ENCODE measurements at places on chromosomes 2 and 18.
A peak's percentile ranks its signal among the peaks of the same experiment; 100 is the strongest.

DNA sequence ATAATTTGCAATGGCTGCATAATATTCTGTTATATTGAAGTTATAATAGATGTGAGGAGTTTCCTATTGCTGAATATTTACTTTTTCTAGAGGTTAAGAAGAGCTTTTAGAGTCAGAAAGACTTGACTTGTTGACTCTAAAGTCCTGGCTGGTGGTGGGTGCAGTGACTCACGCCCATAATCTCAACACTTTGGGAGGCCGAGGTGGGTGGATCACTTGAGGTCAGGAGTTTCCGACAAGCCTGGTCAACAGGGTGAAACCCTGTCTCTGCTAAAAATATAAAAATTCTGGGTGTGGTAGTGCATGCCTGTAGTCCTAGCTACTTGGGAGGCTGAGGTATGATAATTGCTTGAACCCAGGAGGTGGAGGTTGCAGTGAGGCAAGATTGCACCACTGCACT is 33.9 kb upstream of the ATIC start:
- DNase-seq: no peak

GRCh38 chr2:236848501-236848900 is 237.2 kb upstream of the COPS8 start:
- no peak for DNase-seq

DNA sequence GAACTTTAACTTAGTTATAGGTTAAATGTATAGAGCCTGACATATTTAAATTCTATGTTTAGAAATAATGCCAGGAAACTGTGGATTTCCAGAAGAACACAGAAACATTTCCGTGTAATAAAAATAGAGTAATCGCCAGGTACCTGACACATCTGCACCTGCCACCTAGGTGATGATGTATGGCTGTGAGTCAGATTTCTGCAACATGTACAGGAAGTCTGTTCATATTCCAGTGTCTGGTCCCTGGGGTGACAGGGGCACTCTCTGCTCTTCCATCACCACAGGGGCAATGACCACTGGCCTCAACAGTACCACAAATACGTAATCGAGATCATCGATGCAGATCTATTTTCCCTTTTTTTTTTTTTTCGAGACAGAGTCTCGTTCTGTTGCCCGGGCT is 101.1 kb upstream of the LPIN2 start:
- DNase-seq: no peak

DNA sequence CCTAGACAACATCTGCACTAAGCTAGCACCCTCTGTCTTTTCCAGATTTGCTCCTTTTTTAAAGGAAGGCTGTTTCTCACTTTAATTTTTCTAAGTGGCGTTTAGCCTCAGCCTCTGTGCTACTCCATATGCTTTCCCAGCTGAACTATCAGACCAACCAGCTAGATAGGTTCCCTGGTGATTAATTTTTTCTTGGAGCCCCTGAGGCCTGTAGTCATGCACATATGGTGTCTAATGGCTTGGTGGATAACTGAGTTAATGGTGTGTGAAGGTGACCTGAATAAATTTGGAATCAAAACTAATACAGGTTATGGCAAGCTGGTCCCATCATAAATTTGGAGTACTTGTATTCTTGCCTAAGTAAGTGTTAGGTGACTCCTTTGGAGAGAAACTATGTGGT is 135.5 kb downstream of the MGAT5 start:
- DNase-seq: no peak

GRCh38 chr2:144826105-144826504 is 306.2 kb upstream of the ZEB2 start:
- DNase-seq: no peak

GRCh38 chr2:201839727-201840126 is 33.4 kb downstream of the CDK15 start:
- peak; percentile 84 for DNase-seq

GRCh38 chr2:36480636-36481035 is 117.3 kb downstream of the FEZ2 start:
- peak; percentile 46 for DNase-seq

DNA sequence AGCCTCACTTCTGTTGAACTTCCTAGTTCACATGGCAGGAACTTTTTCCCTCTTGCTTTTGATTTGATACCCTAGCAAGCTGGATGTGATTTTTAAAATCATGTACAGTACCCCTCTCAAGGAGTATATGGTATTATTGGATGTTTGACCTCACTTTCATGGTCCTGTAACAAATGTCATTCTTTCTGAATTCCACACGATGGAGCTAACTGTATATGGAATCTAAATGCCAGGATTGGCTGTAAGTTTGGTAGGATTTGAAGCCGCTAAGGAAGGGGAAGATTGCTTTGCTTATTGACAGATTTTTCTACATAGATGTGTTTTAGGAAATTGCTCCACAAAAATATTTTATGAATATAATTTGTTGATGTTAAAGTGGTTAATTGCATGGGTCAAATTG is 18.3 kb downstream of the MAIP1 start:
- peak; percentile 62 for DNase-seq

DNA sequence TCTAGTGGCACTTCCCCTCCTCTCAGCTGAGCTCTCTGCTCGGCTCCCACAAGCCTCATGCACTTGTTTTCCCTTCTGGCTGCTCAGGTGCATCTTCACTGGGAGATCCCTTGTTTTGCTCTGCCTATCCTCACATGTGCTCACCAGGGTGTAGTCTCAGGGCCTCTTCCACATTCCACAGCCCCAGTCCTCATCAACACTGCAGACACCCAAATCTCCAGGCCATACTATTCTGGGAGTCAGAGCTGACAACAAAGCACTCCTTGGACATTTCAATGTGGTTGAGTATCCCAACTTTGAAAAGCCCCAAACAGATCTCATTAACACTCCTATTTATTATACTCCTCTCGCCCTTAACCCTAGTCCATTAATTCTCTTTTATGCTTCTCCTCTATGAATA is 71.3 kb downstream of the CCDC93 start:
- DNase-seq: no peak

DNA sequence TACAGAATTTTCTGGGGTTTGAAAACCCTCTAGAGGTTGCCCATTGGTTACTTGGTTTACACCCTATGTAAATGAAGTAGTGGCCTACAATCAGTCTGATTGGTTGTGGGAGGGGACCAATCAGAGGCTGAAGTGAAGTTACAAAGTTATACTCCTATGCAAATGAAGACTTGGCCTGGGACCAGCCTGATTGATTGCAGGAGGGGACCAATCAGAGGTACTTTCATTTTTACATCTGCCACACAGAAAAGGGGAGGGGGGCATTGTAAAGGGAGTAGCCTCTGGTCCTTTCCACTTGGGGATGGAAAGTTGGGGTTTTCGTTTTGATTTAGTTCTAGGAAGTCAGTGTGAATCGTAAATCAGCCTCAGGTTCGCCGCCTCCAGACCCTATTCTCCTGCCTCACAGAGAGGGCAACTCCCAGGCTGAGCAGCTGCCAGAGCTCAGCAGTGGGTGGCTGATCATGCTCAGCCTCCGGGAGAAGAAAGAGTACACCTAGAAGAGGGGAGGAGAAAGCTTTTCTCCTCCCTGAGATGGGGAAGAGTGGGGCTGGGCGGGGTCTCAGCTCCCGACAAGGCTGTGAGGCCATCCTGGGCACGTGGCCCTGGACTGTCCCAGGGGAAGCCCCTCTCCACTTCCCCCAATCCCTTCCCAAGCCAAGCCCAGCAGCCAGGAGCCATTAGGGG is 372.5 kb downstream of the GALR1 start:
- DNase-seq: no peak

- no peak for DNase-seq
These were observed 263.7 kb downstream of the SOX11 start for GRCh38 chr2:5955921-5956320.

DNA sequence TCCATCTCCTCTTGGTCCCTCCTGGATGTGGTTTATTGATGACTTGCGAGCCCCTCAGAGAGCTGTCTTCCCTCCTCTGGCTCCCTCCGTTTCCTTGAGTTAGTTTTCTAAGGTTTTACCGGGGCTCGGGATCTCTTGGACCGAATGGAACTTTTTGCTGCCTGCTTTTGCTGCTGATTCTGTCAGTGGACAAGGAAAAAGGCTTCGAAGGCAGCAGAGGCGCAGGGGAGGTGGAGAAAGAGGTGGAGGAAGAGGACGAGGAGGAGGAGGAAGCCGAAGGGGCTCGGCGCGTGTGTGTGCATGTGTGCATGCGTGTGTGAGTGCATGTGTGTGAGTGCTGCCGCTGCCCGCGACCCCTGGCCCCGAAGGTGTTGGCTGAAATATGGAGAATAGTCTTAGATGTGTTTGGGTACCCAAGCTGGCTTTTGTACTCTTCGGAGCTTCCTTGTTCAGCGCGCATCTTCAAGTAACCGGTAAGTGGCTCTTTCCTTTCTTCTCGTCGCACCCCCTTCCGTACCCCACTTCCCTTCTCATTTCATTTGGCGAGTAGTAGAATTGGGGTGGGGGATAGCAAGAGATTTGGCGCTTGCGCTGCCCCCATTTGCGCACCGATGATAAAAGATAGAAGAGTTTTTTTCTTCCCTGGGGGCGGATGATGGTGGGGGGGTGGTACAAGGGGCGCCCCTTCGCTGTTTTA is 557 bp downstream of the DCC start:
- DNase-seq: no peak

DNA sequence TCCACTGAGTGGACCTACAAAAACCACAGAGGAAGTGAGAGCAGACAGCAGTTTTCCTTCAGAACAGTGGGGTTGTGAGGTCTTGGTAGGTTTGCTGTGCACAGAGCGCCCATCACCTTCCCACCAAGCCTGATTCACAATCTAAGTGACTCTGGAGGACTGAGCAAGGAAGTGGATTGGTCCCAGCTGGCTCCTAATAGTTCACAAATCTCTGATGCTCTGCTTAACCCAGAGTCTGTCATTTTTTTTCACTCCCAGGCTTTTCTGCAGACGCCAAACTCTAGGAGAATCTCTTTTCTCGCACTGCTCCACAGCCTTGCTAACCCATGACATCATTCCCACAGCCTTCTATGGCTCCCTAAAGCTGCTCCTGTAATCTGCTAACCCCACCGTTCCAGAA is 280.4 kb downstream of the C1D start:
- peak; percentile 19 for DNase-seq

DNA sequence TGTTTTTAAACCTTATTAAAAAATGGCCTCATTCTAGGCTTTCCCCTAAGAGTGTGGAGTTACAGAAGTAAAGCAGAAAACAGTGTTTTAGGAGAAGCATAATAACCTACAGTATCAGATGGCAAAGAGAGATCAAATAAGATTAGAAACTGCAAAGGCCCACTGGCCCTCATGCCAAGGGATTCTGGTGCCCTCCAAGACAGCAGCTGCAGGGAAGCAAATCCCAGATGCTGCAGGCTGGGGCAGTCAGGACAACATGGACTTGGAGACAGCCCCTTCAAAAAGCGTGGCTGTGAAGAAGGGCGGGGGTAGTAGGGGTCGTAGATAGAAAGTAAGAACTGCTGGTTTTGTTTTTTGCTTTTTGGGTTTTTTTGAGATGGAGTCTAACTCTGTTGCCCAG is 28.3 kb upstream of the EPG5 start:
- DNase-seq: no peak

GRCh38 chr18:12774982-12775381 is 72.1 kb downstream of the PSMG2 start:
- DNase-seq: no peak

- no peak for DNase-seq
These were observed 161.4 kb downstream of the PXDN start for GRCh38 chr2:1582891-1583341.

DNA sequence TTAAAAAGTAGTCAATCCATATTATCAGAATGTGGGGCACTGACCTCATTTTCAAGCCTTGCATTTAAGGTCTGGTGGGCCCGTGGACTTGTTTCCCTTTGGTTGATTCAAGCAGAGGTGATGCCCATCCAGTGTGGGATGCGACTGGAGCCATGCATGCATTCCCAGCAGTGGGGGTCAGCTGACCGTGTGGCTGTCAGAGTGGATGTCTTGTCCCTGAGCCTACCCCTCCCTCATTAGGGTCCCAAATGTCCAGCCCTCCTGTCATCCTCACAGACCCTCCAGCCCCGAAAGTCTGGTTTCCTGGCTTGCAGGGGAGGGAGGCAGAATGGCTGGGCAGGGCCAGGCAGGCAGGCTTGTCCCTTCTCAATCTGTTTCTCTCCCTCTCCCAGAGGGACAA is 67.3 kb upstream of the SH3RF3 start:
- no peak for DNase-seq

- DNase-seq: no peak
These were observed 241.5 kb upstream of the PKDCC start for GRCh38 chr2:41806286-41806685.

GRCh38 chr2:45261746-45262145 is 252.5 kb upstream of the SIX2 start:
- DNase-seq: no peak

- no peak for DNase-seq
These were observed 52.5 kb downstream of the TMEM18 start for GRCh38 chr2:624551-625347.

- no peak for DNase-seq
These were observed 171.2 kb downstream of the ASB1 start for GRCh38 chr2:238597638-238598528.

GRCh38 chr2:107585851-107586250 is 240.8 kb upstream of the RGPD4 start:
- DNase-seq: peak; percentile 9

DNA sequence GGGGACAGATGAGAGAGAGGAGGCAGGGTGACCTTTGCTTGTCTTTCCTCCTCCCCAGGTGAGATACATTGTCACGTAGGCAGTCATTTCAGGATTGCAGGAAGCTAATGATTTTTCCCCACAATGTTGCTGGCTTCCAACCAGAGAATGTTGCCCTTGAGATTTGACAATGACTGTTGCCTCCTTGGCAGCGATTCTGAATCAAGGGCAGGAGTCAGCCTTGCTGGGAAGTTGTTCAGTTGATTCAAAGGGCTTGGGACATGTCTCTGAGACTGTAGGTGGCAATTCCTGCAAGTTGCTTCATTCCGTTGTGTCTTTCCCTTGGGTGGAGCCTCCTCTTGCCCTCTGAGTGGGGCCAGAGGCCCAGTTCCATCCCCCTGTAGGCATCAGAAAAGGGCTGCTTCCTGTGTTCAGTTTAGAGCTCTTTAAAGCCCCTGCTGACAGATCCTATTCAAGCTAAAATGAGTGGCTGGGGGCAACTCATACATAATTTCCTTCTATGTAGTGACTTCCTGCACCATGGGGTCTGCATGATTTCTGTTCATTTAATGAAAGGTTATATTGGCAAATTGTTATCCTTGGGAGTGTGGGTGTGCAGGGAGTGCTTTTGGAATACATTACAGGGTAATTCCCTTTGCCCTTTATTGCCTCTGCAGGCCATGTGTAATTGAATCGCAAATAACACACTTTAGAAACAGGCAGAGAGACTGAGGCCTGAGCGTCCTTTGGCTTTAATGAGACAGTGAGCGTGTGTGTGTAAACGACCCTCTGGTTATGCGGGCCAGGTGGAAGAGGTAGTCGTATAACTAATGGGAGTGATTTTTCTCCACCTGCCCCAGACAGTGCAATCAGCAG is 52.4 kb downstream of the GPR39 start:
- DNase-seq: no peak

All from fibroblast of skin of right biceps (primary cell).